ENCODE measurements at places on chromosomes 6 and 20. TPM values are rescaled to one million over a fixed set of nuclear protein-coding genes. Genes with fewer than 3 reads are reported as not detected.

DNA sequence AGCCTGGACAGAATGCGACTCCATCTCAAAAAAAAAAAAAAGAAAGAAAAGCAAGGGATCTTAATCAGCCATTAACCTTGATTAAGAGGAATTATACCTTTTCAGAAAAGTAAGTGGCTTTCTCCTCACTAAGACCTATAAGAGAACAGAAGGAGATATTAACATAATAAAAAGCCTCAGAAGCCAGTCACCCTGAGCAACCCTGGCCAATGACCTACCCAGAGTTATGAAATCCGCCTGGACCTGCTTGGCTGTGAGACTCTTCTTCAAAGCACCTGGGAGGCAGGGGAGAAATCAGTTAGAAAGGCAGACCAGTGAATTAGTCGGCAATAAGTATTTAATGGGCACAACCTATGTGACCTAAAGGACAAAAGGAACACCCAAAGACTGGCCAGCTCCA, 32.7 kb upstream of the C20orf203 start:
- DNase-seq = no peak

DNA sequence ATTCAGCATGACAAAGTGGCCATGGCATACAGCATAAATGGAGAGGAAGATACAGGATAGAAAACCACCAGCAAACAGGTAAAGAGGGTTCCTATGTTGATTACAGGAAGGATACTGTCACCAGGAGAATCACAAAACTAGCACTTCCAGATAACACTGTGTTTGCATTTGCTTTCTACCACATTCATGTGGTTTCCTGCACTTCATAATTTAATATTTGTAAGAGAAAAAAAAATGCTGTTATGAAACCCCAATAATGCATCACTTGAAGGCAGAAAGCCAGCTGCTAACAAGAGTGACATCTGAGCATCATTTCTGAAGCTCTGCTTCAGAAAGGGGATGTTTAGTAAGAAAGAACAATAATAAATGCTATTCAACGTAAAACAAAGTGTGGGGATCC, 106.6 kb downstream of the ATXN1 start:
- no peak for DNase-seq

Gene RRAGD
- total RNA-seq = 3.3 TPM

Gene RIMS1
- total RNA-seq = 8.3 TPM

Gene EYS
- total RNA-seq = under 0.01 TPM

Gene MCCD1
- total RNA-seq = not detected

Gene ARG1
- not detected for total RNA-seq
